ENCODE measurements at places on chromosomes 5 and 9.
A peak's percentile ranks its signal among the peaks of the same experiment; 100 is the strongest.

GRCh38 chr9:126397056-126397455 is 70.4 kb downstream of the MVB12B start:
- no peak for DNase-seq

DNA sequence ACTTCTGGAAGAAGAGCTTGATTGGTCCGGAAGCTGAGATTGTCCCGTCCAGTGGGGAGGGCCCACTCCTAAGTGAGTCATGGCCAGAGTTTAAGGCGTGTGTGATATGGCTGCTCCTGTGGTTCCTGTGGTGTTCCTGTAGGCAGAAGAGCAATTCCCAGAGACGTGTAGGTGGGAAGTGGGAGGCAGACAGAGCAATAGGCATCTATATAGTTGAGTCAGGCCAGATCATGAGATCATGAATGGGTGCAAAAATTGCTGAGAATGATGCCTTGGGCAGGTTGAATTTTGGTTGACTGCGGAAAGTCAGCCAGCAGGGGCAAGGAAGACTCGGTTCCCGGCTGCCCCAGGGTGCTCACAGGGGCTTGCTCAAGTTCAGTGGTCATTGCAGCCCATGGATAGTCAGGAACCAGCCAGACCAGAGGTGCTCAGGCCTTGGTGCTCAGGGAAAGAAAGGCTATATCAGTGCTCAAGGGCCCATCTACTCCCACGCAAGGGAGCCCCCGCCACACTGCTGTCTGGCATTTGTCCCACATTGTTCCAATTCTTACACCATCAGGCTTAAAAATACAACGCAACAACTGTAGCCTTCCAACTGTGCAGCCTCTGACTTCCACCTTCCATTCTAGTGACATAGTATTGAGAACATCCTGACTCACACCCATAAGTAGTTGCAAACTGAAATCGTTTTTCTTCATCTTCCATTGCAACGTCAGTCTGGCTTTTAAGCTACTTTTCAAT is 21.0 kb upstream of the GSN start:
- DNase-seq: no peak

GRCh38 chr5:111922344-111922743 is 165.3 kb upstream of the NREP start:
- no peak for DNase-seq

- no peak for DNase-seq
Observed at GRCh38 chr9:17782430-17783149, 203.7 kb downstream of the SH3GL2 start.

GRCh38 chr5:25823330-25823873 is 1178.6 kb upstream of the CDH10 start:
- no peak for DNase-seq

GRCh38 chr5:53069626-53070025 is 39.9 kb downstream of the MOCS2 start:
- no peak for DNase-seq

GRCh38 chr9:128882677-128883603 is 1.0 kb downstream of the LRRC8A start:
- no peak for DNase-seq

GRCh38 chr9:16834817-16835216 is 35.7 kb downstream of the BNC2 start:
- no peak for DNase-seq

- no peak for DNase-seq
Observed at GRCh38 chr9:132539096-132539495, 43.3 kb upstream of the BARHL1 start.

DNA sequence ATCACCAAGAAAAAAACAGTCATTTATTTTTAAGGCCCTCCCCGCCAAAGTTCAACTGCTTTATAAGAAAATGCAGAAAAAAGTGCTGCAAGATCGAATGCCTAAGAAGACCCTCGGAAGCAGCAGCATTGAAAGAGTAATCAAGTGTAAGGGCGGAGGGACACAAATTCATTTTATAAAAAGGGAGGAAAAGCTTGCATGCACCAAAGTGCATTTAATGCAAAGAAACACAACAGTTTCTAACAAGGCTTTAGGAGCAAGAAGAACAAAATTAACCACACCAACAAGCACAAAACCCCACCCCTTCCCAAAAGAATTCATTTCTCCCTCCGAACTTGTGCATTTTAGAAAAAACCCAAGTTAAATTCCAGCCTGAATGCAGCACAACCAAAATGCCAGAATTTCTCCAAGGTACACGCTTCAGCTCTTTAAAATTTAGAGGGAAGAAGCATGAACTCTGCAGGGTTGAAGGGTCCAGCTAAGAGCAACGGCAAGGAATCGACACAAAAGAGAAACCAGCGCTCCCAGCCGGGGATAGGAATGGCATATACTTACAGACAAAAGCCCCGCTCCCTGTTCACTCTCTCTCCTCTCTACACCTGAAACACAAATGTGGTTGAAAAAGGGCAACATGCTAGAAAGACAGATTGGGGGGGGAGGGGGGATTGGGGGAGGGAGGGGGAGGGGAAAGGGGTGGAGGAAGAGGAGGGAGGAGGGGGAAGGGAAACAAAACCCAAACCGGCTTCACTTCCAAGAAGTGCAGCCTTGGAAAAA is at the start of gene NREP:
Gene NREP, minus strand, starts transcription at position 614 of the 774 bp plus-strand sequence. CDS start 1,422 bp downstream, outside the sequence.
- DNase-seq: peak; percentile 46

DNA sequence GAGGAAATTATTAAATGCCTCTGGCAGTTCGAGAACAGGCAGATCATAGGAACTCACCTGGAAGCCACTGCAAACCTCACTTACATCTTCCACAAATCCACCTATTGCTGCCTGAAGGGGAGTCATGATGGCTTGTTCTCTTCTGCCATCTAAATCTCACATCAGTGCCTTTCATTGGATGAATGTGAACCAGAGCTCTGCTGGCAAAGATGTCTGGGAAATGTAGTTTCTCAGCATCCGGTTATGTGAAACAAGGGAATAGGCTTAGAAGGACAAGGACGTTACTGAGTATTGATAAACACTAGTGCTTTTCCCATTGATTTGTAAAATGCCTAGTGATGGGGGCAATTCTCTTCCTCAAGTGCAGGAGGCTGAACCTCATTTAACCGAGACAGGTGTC is 483.3 kb downstream of the ARHGEF28 start:
- DNase-seq: no peak

- DNase-seq: no peak
Observed at GRCh38 chr5:39912906-39913305, 488.1 kb upstream of the DAB2 start.

- DNase-seq: no peak
Observed at GRCh38 chr5:165996201-165996875, 2295.1 kb upstream of the WWC1 start.

DNA sequence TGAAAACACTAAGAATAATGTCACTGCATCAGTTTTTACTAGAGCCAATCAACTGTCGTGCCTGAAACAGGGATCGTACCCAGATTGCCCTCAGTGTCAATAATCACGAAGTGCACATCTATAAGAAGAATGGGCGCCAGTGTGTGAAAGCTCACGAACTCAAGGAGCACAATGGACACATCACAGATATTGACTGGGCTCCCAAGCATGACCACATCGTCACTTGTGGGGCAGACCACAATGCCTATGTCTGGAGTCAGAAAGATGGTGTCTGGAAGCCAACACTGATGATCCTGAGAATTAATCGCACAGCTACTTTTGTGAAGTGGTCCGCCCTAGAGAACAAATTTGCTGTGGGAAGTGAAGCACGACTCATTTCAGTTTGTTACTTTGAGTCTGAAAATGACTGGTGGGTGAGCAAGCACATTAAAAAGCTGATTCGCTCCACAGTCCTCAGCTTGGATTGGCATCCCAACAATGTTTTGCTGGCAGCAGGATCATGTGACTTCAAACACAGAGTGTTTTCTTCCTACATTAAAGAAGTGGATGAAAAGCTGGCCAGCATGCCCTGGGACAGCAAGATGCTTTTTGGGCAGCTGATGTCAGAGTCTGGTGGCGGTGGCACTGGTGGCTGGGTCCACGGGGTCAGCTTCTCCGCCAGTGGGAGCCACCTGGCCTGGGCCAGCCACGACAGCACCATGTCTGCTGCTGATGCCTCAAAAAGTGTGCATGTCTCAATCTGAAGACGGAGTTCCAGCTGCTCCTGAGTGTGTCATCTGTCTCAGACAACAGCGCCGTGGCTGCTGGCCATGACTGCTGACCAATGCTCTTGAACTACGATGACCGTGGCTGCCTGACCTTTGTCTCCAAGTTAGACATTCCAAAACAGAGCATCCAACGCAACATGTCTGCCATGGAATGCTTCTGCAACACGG is 32.2 kb downstream of the NSA2 start:
- DNase-seq: no peak

DNA sequence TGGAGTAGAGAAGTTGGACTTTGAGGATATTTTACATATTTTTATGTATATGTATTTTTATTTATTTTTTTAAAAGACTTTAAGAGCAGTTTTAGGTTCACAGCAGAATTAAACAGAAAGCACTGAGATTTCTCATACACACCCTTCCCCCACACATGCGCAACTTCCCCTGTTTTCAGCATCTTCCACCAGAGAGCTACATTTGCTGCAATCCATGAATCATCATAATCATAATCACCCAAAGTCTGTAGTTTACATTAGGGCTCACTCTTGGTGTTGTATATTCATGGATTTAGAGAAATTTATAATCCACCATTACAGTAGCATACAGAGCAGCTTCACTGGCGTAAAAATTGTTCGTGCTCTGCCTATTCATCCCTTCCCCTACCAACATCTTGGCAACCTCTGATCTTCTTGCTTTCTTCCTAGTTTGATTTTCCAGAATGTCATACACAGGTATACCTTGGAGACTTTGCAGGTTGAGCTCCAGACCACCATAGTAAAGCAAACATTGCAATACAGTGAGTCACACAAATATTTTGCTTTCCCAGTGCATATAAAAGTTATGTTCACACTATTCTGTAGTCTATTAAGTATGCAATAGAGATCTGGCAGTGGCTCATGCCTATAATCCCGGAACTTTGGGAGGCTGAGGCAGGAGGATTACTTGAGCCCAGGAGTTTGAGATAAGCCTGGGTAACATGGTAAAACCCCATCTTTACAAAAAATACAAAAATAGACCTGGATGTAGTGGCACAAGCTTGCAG is 9.6 kb upstream of the CCDC171 start:
- DNase-seq: no peak

GRCh38 chr9:126428534-126429175 is 102.0 kb downstream of the MVB12B start:
- DNase-seq: no peak

- no peak for DNase-seq
Observed at GRCh38 chr5:168377525-168377924, 86.1 kb downstream of the WWC1 start.

DNA sequence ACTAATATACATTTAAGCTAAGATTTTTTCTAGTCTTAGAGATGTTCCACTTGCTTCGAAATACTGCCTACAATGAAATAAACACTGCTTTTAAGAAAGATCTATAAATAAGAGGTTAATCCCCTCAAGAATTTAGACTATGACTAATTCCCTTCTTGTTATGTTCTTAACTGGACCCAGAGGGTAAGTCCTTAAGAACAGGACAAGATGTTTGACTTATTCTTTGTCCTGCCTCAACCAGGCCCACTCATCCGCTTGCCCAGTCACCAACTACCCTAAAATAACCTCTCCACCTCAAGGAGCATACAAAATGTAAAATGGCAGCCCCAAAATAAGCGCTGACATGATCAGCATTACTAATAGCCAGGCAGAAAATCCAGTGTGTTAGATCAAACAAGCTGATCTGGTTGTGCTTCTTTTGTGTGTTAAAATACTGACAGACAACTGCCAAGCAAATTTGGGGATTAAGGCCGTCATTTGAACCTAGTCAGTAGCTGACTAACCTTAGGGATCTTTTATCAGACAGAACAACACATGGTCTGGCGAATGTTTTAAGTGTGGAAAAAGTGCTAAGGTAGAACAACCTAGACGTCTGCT is 93.7 kb upstream of the SMC5 start:
- no peak for DNase-seq

All from left ventricle myocardium superior (tissue), 1 donor.